ENCODE measurements at places on chromosomes 1 and 21.
A peak's percentile ranks its signal among the peaks of the same experiment; 100 is the strongest.

DNA sequence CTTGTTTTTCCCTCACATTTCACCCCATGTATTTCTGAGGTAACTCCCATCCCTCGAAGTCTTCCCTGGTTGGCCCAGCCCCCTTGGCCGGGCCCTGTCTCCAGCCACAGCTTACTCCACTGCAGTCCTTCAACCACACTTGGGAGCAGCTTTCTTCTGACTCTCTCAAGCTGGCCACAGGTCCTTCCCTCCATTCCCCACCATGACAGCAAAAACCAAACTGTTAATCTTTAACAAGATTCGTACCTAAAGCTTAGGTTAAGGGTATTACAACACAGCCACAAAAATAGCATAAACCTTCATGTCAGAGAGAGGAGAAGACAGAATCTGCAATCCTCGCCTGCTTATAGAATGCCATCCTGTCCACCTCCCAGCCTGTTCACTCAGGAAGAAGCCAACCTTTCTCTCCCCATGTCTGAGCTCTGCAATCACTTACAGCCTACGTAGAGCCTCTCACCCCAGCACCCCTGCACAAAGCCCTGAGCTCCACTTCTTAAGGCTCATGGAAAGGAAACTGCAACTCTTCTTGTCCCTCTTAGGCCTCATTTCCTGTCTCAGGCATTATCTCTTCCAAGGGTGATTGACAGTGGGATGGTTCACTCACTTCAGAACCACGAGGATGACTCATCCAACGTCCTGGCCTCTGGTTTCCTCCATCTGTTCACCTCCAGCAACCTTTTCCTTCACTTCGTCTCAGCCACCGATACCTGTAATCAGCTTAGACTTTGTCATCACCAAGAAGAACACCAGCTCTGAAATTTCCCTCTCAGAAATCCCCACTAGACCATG lies 72.8 kb downstream of the CD2 start:
- DNase-seq: peak; percentile 57

GRCh38 chr1:37718181-37718900 lies 26.0 kb downstream of the CDCA8 start:
- no peak for DNase-seq

DNA sequence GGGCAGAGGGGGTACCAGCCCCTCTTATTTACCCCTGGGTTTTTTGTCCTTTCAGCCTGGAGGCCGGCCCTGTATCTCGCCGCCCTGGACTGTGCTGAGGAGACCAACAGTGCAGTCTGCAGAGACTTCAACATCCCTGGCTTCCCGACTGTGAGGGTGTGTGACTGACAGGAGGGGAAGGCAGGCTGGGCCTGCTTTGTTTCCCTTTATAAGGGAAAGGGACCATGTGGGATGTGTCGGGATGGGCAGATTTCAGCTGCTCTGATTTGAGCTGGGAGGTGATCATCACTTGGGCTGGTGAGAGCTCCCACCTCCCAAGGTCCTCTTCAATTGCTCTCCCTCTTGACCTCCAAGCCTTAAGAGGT lies 11.7 kb downstream of the QSOX1 start:
- DNase-seq: no peak

DNA sequence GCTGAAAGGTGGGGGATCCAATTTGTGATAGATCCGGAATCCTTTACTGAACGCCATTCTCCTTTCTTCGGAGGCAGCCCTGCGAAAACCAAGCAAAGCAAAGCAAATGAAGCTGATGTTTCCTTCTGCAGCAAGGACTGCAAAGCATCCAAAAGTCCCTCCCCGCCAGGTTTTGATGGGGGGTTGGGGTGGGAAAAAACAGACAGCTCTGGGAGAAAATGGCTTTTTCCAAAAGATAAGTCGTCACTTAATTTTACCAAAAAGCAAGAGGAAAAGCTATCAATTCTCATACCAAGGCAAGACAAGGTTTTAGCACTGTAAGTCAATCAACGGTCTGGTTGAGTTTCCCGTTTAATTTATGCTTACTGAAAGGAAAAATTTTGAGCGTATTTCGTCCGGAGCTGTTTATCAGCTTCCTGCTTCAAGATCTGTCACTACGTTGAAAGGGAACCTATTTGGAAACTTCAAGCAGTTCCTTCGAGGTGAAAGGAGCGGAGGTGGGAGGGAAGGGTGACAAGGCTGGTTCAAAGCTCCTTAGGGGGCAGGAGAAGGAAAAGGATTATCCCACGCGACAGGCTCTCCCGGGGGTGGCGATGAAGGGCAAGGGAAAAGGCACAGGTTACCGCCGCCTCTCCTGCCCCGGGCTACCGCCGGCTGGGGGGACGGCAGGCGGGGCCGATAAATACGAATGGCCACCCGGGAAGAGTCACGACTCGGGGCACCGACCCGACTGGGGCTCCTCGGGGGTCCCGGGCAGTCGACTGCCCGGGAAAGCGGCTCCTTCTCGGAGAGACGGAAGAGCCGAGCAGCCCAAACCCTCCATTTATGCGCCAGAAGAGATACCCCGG lies 750 bp downstream of the SYNJ1 start:
- no peak for DNase-seq

DNA sequence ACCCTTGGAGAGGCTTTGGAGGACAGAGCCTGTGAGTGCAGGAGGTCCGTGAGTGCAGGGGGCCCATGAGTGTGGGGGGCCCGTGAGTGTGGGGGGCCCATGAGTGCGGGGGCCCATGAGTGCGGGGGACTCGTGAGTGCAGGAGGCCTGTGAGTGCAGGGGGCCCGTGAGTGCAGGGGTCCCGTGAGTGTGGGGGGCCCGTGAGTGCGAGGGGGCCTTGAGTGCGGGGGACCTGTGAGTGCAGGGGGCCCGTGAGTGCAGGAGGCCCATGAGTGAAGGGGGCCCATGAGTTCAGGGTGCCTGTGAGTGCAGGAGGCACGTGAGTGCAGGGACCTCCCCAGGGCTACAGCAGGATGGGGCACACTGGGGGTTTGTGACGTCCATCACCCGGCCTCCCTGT lies 108.3 kb upstream of the TTC34 start:
- DNase-seq: no peak
